ENCODE measurements at places on chromosomes 16 and 17.
A peak's percentile ranks its signal among the peaks of the same experiment; 100 is the strongest.

DNA sequence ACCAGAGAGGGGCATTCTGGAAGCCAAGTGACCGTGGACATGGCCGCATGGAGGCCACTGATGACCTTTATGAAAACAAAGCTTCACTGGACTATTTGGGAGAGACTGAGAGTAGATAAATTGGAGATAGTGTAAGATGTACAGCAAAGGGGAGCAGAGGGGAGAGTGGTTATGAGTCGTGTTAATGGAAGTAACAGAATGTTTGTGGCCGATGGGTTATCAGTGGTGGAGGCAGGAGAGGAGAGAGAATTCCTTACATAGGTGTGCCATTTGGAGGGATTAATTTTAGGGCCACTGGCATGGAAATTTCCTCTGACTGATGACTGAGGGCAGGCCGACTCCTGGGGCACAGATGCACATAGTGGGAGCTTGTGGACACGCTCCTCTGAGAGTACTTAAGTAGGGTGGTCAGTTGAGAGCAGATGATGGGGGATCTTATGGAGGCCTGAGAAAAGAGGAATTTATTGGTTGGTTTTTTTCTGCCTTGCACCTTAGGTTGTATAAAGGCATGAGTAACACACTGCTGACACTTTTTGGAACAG lies 19.2 kb downstream of the PRPSAP2 start:
- DNase-seq = no peak

- DNase-seq = no peak
These were observed 443.8 kb upstream of the EEF2KMT start for GRCh38 chr16:5541356-5541755.

DNA sequence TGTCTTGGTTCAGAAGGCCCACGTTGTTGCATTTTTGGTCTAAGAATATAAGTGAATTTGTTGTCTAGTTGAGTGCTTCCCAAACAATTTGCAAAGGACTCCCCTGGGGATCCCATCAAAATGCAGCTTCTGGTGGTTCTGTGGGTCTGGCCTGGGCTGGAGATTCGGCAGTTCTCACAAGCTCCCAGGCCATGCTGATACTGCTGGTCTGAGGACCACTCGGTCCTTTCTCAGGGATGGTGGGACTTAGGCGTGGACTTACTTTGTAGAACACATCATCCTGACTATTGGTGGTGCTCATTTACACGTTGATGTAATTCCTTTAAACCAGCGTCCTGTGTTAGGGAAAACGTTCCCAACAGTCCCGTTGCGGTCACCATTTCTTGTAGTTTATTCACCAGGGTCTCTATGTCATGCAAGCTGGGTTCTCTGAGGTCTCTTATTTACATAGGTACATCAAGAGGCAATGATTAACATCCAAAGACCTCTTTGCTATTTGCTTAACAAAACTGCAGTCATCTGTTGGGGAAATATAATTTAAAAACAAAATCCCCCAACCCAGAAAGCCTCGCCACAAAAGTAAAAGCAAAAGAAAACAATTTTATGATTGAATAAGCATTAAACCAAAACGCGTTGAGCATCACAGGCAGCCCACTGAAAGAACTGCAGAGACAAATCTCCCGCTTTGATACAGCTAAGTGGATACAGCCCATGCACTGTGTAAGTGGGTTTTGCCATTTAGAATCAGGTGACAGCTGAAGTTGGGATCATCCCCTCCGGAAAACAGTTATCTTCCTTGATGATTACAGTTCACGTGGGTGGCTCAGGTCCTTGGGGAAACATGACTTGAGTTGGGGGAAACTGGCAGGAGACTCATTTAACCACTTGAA lies 39.0 kb upstream of the SEC14L1 start:
- DNase-seq = no peak

- DNase-seq = no peak
These were observed 164.4 kb upstream of the XYLT1 start for GRCh38 chr16:17635183-17635582.

DNA sequence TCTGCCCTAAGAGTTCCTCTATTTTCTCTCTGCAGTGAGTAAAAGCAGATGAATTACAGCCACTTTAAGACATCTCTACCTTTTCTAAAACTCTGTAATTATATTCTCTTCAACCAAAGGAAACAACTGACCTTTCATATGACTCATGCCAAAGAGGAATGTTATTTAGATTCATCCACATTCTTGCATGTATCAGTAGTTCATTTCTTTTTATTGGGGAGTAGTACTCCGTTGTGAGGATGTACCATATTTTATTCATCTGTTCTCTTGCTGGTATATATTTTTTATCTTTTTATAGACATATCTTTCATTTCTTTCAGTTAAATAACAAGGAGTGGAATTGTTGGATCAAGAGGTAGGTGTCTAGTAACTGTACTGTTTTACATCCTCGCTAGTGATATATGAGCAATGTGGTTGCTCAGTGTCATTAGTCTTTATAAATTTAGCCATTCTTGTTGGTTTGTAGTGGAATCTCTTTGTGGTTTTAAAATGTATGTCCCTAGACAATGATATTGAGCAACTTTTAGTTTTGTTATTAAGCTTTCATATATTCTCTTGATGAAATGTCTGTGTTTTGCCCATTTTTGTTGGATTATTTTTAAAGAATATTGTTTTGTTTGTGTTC lies 7.8 kb upstream of the MYH8 start:
- no peak for DNase-seq

- no peak for DNase-seq
These were observed 3.1 kb downstream of the FOXL1 start for GRCh38 chr16:86581458-86581857.

DNA sequence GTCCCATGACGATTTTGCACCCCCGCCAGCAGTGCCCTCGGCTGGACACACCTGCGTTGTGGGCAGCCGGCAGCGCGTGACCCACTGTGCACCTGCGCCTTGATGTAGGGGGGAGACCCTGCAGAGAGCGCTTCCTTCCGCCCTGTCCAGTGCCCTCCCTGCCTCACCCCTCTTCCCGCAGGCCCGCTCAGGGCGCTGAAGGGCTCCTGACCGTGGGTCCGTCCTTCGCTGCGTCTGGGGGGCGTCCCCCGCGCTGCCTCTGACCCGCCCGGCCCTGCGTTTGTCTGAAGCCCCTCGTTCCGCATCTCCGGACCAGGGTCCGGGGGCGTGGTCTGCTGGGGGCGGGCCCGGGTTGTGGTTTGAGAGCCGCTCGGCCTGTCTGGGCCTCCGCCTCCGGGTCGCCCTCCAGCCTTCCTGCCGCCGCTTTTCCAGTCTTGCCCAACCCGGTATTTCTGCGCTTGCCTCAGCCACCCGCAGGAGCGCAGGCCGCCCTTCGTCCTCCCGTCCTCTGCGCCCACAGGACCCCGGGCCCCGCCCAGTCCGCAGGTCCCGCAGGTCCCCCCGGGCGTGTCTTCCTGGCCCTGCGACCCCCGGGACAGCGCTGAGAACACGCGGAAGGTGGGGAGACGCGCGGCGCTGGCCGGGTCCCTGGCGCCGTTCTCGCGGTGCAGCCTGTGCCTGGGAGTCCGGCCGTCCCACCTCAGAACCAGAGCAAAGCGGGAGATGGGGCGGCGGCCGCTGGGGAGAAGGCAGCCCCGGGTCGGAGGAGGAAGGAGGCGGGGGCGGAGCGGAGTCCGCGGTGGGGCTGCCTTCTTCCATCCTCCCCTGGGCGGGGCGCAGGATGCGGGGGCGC lies 4.0 kb upstream of the IL17C start:
- DNase-seq = peak; percentile 65

DNA sequence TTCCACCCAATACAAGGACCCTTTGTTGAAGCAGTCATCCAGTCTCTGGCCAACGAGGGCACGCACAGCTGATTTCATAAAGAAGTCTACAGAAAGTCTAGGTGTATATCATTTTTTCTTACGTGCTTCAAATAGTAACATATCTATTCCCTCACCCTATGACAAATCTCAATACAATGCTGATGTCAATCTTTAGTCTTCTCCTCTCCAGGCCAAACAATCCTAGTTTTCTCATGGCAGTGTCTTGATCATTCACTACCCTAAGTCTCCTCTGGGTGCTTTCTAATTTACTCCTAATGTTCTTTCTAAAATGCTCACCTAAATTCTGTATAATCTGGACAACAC lies 92.6 kb downstream of the CACNG1 start:
- DNase-seq = no peak

- peak; percentile 79 for DNase-seq
These were observed 162.6 kb upstream of the PLCG2 start for GRCh38 chr16:81616321-81617020.

DNA sequence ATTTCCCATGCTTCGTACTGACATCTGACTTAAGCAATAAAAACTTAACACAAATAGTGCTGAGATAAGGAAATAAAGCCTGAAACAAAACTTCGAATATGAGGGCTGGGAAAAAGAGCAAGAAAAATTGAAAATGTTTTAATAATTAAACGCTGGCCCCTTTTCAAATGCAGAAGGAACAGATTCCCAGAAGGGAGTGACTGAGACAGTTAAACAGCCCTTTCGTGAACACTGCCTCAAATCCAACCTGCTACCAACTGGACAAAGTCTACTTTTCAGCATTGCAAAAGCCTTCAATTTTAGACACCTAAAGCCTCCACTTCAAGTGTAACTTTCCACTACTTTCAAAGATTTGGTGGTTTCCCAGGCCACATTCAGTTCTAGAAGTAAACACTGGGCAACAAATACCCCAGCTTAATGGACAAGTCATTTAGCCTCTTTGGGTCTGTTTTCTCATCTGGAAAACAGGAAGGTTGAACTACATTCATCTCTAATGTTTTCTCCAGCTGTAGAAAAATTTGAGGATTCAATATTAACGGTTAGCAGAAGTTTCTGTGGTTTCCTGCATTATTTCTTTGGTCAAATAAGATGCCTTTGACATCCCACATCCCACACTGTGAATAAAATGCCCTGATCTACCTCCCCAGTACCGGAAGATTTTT lies 11.8 kb downstream of the RFFL start:
- DNase-seq = no peak

DNA sequence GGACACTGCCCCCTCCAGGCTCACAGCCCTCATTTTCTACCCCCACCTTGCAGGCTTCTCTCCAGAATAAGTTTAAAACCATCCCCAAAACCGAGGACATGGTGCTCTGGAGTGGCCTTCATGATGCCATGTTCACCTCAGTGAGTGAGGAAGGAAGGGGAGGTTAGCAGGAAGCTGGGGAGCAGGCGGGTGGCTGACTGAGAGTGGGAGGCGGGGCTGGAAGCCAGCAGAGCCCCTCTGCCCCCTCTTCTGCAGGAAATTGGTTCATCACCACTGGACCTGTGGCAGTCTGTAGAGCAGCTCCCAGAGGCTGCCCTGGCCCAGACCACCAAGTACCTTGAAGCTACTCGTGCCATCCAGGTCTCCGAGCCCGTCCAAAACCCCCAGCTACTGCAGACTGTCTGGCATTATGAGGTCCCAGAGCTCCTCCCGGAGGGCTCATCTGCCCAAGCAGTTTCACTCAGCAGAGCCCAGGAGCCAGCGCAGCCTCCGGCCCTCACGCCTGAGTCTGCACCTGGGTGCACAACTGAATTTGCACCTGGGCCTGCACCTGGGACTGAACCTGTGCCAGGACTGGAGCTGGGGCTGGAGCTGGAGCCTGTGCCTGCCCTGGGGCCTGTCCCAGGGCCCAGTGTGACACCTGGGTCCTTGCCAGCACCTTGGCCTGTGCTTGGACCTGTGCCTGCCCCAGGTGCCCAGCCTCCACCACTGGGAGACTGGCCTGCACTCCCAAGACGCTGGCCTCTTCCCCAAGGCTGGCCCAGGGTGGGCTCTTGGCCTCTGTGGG lies 19.0 kb downstream of the C16orf96 start:
- no peak for DNase-seq

DNA sequence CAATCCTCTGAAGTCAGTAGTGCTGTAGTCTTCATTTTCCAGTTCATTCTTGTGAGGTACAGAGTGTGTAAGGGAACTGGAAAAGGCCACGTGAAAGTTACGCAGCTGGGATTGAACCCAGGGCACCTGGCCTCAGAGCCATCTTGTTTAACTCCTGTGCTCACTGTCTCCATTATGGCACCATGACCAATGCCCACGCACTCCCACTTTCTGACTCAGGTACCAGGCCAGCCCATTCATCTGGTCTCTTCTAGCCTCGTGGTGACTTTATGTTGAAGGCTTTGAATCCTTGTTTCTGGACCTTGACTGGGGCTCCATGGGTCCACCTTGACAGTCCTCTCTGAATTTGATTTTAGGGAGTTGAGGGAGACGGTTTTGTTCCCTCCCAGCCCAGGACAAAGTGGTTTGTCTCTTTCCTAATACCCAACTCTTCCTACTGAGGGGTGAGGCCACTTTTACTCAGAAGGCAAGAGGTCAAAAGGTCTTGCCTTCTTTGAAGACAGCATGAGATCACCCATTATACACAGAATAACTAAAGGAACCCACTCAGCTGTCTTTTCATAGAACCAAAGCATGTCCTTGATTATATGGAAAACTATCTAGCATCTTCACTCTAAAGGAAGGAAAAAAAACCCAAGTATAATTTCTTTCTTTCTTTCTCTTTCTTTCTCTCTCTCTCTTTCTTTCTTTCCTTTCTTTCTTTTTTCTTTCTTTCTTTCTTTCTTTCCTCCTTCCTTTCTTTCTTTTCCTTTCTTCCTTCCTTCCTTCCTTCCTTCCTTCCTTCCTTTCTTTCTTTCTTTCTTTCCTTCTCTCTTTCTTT lies 50.0 kb downstream of the OTOA start:
- DNase-seq = no peak

- no peak for DNase-seq
These were observed 14.7 kb upstream of the SDK2 start for GRCh38 chr17:73658821-73659515.

DNA sequence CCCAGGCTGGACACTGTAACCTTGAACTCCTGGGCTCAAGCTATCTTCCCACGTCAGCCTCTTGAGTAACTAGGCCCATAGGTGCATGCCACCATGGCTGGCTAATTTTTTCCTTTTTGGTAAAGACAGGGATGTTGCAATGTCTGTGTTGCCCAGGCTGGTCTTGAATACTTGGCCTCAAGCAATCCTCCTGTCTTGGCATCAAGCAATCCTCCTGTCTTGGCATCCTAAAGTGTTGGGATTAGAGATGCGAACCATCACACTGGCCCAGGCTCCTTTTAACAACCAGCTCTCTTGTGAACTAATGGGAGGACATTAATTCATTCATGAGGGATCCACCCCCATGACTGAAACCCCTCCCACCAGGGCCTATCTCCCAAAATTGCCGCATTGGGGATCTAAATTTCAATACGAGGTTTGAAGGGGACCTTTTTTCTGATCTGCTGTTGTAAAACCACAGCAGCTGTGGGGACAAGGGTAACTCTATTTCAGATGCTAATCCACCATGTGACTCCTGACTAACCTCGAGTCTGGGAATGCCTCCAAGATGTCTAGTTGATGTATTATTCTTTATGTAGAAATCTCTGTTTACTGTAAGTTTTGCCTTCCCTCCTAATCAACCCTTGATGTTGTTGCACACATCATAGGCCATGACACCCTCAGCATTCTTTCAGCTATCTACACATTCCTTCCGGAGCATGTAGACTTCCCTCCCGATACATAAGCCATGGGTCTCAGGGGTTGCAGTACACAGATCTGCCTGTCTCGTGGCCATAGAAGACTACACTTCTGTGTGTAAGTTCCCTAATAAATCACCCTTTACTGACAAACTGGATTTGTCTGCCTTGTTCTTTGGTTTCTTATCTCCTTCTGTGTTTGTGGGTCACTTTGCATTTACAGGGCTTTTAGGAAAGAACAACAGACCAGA lies 37.6 kb downstream of the RNF112 start:
- DNase-seq = no peak

Data from activated CD4-positive, alpha-beta T cell treated with anti-CD3 and anti-CD28 coated beads, Interleukin-2, amount 10 ng/mL, durations not matched to agents 7 days and 5 days (primary cell).